NCI-H2227 treated with DMSO at 0.1 percent for 48 hours (cell line): ENCODE measurements at places on chromosomes 16 and 17.

DNA sequence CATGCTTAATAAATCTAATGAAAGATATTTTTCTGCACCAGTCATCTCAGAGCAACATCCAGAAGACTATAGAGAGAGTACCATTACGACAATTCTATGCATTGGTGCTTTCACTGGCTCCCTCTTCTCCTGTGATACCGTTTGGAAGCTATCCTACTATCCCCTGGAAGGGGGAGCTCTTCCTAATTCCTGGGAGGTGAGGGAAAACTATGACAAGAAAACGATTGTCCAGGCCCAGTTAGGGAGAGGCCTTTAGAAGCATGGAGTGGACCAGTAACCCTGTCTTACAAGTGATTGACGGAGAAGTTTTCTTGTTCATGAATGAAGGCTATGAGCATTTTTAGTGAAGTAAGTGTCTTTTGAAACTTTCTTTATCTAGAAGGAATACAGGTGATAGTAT is 150.2 kb downstream of the TANC2 start:
- DNase-seq = peak; percentile 14

- DNase-seq = no peak
Measured at GRCh38 chr16:8481810-8482209, 108.5 kb downstream of the TMEM114 start.

- DNase-seq = no peak
Measured at GRCh38 chr17:16933317-16934132, 38.4 kb downstream of the TNFRSF13B start.

DNA sequence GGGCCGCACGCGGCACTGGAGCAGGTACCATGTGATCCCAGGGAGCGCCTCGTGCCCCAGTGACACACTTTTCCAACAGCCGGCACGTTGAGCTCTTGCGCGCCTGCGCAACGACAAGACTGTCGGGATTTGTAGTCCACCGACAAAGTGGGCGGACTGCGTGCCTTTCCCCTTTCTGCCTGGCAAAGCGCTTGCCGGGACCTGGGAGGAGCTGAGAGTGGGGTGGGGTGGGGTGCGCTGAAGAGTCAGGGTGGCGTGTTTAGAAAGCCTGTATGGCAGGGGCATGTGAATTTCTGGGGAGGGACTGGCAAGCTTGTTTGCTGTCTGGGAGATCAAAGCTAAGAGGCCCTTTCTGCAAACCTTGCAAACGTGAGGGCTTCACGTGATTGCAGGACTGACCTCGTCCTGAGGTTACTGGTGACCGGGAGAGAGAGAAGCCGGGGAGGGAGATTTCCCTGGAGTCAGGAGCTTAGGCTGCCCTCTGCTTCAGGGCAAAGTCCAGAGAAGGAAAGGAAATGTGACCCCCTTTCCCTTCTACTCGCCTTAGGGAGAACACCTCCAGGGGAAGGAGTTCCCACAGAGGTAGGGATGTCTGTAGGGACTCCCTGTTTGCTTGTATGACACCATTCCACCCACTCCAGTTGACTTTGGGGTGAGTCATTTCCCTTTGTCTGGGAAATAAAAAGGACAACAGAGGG is 429 bp upstream of the NR1D1 start:
- peak; percentile 94 for DNase-seq

DNA sequence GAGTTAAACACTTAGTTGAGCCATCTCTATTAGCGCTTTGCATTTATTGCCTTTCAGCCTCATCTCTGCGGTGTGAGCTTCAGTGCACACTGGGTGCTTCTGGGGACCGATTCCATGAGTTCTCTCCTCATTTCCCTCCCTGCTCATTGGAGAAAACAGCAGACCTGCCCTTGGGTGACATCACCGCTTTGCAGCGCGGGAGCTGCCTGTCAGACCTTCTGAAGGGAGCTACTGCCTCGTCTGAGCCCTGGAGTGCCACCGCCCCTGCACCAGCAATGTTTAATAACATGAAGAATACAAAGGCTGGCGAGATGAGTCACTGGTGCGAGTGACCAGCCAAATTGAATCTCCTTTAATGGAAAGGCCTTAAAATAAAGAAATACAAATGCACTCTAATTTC is 30.2 kb upstream of the CPPED1 start:
- DNase-seq = no peak

DNA sequence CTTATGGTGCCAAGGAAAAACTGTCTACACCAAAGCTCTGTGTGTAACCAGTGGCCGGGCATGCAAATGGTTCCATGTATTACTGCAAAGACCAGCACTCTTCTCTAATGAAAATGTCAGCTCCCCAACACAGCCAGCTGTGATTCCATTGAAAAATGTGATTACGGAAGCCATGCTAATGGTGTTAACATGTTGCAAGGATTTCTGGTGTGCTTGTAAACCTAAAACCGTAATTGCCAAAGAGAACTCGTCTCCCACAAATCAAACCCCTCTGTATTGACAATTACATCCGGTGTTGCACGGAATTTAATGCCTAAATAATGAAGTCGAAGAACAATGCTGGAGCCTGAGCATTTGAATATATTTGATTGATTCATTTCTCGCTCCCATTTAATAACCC is 351.7 kb downstream of the NPIPA8 start:
- DNase-seq = no peak

GRCh38 chr17:44324092-44324570 is 492 bp downstream of the SLC25A39 start:
- DNase-seq = no peak

DNA sequence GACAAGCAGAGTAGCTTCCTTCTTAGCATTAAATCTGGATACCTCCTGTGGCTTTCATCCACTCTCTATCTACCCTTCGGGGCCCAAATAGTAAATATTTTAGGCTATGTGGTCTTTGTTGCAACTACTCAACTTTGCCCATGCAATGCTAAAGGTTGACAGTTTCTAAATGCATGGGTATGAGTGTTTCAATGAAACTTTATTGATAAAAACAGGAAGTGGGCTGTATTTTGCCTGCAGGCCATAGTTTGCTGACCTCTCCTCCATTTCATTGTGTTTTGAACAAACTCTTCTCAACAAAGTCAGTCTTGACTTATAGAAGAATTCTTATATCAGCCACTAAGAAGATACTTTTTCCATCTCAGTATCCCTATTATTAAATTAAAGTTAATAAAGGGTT is 34.1 kb downstream of the ACSM2A start:
- DNase-seq = no peak
